Stimulated activated CD4-positive, alpha-beta T cell treated with anti-CD3 and anti-CD28 coated beads, Interleukin-4, amount 100 ng/mL, for 48 hours (primary cell): ENCODE measurements at places on chromosomes 4 and X.

- no peak for DNase-seq
These were observed 1604.6 kb downstream of the PCDH18 start for GRCh38 chr4:135927651-135928050.

- DNase-seq = no peak
These were observed 855.1 kb upstream of the INTU start for GRCh38 chr4:126777649-126778048.

DNA sequence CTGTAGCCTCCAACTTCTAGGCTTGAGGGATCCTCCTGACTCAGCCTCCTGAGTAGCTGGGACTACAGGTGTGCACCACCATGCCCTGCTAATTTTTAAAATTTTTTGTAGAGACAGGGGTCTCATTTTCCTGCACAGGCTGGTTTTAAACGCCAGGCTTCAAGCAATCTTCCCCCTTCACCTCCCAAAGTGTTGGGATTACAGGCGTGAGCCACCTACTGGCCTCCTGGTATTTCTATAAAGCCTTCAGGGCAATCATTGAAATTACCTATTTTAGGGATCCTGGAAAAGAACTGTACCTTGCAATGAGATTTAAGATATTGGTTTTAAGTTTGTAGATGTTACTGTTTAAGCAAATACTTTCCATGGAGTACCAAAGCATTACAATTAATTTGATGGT is 13.5 kb upstream of the PLS3 start:
- no peak for DNase-seq

- no peak for DNase-seq
These were observed 255.1 kb upstream of the GPRIN3 start for GRCh38 chr4:89562746-89563145.

DNA sequence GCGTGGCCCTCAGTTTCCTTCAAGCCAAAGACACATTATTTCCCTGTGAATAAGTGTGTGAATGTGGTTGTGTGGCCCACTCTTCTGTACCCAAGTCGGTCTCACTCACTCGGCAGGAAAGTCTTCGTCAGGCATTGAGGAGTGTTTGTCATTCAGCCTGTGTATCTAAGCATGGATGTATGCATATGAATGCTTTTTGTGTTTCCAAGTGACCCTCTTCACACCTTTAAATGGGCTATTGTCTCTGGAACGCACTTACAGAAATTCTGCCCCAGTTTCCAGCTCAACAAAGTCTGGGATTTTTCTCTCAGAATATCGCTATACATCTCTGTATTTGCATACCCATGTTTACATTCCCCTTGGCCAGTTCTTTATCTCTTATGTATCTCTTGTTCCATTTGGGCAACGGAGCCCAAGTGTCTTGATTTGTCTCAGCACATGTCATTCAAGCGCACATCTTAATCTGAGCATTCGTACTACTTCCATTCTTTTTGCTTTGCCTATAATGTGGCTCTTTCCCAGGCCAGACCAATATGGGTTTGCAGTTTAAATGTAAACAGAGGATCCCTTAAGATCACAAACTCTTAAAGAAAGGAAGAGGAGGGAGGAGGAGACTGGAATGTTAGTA is 4.8 kb downstream of the BCOR start:
- no peak for DNase-seq

DNA sequence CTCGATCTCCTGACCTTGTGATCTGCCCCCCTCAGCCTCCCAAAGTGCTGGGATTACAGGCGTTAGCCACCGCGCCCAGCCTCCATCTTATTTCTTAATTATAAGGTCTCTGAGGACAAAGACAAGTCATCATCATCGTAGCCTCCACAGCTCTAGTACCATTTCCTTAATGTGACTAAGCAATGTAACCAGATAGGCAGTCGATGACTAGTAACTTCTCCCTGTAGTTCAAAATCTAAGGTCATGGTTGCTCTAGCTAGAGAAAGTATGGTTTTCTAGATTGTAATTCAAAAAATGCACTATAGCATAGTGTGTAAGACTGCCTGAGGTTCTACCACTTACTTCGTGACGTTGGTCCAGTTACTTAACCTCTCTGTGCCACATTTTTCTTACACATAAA is 6.9 kb downstream of the SLC39A8 start:
- no peak for DNase-seq

GRCh38 chr4:15510961-15511360 is 41.3 kb downstream of the CC2D2A start:
- no peak for DNase-seq

DNA sequence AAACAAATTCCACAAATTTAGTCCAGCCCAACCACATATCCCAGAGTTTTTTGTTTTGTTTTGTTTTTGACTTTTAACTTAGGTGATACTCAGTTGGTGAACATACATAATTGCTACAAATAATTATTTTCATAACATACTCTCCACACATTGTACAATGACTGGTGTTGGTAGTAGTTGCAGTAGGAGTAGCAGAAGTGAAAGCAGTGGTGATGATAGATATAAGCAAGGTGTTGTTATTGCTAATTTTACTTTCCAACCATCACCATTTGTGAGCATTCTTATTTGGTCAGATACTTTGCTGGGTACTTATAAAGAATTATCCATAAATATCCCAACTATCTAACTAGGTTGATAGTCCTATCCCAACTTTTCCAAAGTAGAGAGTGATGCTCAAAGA is 47.3 kb downstream of the ARHGAP24 start:
- no peak for DNase-seq

DNA sequence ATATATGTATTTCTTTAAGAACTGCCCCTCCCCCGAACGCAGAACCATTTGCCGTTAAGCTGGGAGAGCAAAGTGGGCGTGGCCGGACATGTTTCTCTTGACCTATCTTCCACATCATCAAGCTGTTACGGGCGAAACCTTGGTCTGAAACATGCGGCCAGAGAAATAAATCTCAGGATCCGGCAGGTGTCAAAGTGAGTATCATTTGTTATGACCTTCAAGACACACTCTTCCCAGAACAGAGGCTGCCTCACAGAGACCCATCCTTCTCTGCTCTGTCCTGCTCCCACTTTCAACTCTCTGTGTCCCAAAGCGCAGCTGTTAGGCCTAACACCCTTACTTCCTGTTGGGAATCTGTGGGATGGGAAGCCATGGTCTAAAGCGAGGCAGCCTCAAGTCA is at the start of gene MAGEB18:
TSS of gene MAGEB18 (plus strand) at position 70 of the 400 bp plus-strand sequence. CDS start 643 bp downstream, outside the sequence.
- DNase-seq = no peak

DNA sequence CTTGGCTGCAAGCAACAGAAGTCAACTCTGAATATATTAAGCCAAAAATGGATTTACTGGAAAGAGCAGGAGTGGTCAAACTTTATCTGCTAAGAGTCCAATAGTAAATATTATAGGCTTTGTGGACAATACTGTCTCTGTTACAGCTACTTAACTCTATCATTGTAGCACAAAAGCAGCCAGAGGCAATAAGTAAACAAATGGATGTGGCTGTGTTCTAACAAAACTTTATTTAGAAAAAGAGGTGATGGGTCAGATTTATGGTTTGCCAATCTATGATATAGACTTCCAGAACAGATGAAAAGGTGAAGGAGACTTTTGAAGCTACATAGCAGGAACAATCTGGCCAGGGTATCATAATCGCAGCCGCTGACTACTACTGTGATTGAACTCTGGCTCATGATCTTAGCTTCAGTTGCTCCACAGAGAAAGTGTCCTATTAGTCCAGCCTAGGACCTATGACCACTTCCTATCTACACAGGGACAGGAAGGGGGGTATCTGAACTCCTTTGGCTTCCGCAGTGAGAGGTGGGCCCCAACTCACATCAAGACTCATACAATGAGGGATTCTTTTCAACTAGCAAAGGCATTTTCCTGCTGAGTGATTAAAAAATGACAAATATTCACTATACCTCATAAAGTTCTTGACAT is 154.9 kb downstream of the ATG4A start:
- no peak for DNase-seq

- DNase-seq = no peak
These were observed 28.1 kb downstream of the ZFP42 start for GRCh38 chr4:188023682-188024081.

GRCh38 chrX:144327495-144327894 is 443.6 kb downstream of the UBE2NL start:
- DNase-seq = no peak

GRCh38 chrX:123201720-123202119 is 17.6 kb downstream of the GRIA3 start:
- no peak for DNase-seq

GRCh38 chr4:21949073-21949457 is 493 bp upstream of the KCNIP4 start:
- no peak for DNase-seq
